ENCODE measurements at places on chromosomes 2 and 18. TPM values are rescaled to one million over a fixed set of nuclear protein-coding genes. Genes with fewer than 3 reads are reported as not detected.

The MAP2 gene
- total RNA-seq, result 7.4 TPM

The TPRKB gene
- 42.5 TPM for total RNA-seq

The GRB14 gene
- total RNA-seq, result 6.3 TPM

The C2orf80 gene
- not detected for total RNA-seq

The ANKRD30BL gene
- total RNA-seq, result not detected

The MDH1B gene
- total RNA-seq, result 3.7 TPM

The NOSTRIN gene
- 3.1 TPM for total RNA-seq

The UGT1A10 gene
- not detected for total RNA-seq

The DYNAP gene
- total RNA-seq, result not detected

The STARD6 gene
- total RNA-seq, result not detected

The TNS1 gene
- total RNA-seq, result 6.2 TPM

The BOLA3 gene
- 62.9 TPM for total RNA-seq

The RSAD2 gene
- total RNA-seq, result not detected

The CASP8 gene
- 29.6 TPM for total RNA-seq

The FARP2 gene
- total RNA-seq, result 49.3 TPM

The ATOH8 gene
- total RNA-seq, result 0.74 TPM

The RAD51AP2 gene
- 0.10 TPM for total RNA-seq
